Karpas-422 (cell line): ENCODE measurements at places on chromosomes 11 and 22. TPM values are rescaled to one million over a fixed set of nuclear protein-coding genes. Genes with fewer than 3 reads are reported as not detected.

SLC25A18 gene
- total RNA-seq = not detected in 2 replicates

GRCh38 chr22:44697423-44698141 lies 4.4 kb upstream of the PRR5 start:
- peak; percentile 89 for DNase-seq
- H3K27me3 ChIP-seq = no peaks in the 10 kb centered on the region
- no peak overlapping the region for H3K4me3 ChIP-seq
- no peaks in the 10 kb centered on the region for H3K4me1 ChIP-seq
- no peak overlapping the region for H3K27ac ChIP-seq

DNA sequence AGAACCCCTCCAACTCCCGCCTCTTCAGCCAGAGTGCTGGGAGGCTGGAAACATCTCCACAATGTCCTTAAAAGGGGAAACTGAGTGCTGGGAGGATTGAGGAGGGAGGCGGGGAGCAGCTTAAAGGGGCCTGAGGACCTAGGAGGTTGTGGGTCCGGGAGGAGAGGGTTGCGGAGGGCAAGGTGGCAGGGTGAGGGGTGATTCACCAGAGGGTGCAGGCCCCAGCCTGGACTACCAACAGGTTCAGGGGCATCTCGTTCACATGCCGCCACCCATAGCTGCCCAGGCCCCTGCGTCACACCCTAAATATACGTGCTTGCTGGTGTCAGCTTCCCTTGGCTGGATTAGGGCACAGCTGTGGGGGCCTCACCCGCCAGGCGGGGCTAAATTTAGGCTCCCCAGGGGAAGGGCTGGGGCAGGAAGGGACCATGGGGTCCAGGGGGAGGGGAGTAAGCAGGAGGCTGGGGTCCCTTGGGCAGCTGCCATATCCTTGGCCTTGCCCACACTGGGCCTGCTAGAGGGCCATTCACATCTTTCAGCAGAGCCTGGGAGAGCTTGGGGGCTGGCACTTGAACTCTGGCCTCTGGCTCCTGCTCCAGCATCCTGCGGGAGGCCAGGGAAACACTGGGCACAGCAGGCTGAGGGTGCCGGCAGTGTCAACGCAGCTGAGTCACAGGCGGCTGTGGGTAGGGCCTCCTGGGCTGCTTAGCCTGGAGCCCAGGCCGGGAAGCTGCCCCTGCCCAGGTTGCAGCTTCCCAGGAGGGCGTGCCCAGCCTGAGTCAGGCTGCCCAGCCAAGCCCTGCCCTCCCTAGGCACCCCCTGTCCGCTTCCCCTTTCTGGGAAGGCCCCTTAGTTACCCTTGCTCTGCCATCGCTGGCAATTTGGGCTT lies 1.3 kb downstream of the EHBP1L1 start:
- H3K27ac ChIP-seq = peak overlapping the region; percentile 91
- no peaks in the 10 kb centered on the region for H3K36me3 ChIP-seq
- H3K27me3 ChIP-seq = no peaks in the 10 kb centered on the region

GRCh38 chr11:67996051-67996450 lies 7.8 kb downstream of the UNC93B1 start:
- no peaks in the 10 kb centered on the region for H3K27me3 ChIP-seq
- no peaks in the 10 kb centered on the region for H3K4me1 ChIP-seq
- H3K27ac ChIP-seq = no peak overlapping the region
- peaks cover 6% of the 10 kb centered on the region for H3K36me3 ChIP-seq
- H3K4me3 ChIP-seq = no peak overlapping the region

DNA sequence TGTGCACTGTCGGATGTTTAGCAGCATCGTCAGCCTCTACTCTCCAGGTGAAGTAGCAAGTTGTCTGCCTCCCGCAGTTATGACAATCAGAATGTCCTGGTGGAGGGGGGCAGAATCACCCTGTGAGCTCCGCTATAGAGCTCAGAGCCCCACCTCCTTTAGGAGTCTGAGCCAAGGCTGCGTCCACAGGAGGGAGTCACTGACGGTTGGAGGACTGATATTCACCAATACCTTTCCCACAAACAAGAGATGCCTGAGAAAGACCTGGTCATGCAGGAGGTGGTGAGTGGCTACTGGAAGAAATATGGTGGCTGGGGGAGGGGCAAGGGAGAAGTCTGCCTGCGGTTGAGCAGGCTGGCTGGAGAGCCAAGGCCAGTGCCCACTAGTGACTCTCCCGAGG lies 41.7 kb upstream of the ADA2 start:
- H3K36me3 ChIP-seq = no peaks in the 10 kb centered on the region
- H3K4me3 ChIP-seq = no peak overlapping the region
- H3K4me1 ChIP-seq = peaks cover 13% of the 10 kb centered on the region
- no peaks in the 10 kb centered on the region for H3K27me3 ChIP-seq

GRCh38 chr22:42142771-42143461 lies 12.3 kb upstream of the CYP2D6 start:
- no peaks in the 10 kb centered on the region; the same call in 1 of the 2 replicates for H3K36me3 ChIP-seq
- no peaks in the 10 kb centered on the region for H3K27me3 ChIP-seq
- DNase-seq = no peak
- H3K4me1 ChIP-seq = no peaks in the 10 kb centered on the region

- DNase-seq = peak; percentile 71
- no peaks in the 10 kb centered on the region for H3K36me3 ChIP-seq
- H3K27ac ChIP-seq = no peak overlapping the region
- no peak overlapping the region for H3K4me3 ChIP-seq
- no peaks in the 10 kb centered on the region for H3K4me1 ChIP-seq
- H3K27me3 ChIP-seq = no peaks in the 10 kb centered on the region
These were observed 74.6 kb upstream of the SUSD2 start for GRCh38 chr22:24106385-24107381.

GRCh38 chr11:118370774-118371173 lies 11.4 kb downstream of the UBE4A start:
- H3K36me3 ChIP-seq = peaks cover 6% of the 10 kb centered on the region
- no peaks in the 10 kb centered on the region for H3K4me1 ChIP-seq
- no peak for DNase-seq

DNA sequence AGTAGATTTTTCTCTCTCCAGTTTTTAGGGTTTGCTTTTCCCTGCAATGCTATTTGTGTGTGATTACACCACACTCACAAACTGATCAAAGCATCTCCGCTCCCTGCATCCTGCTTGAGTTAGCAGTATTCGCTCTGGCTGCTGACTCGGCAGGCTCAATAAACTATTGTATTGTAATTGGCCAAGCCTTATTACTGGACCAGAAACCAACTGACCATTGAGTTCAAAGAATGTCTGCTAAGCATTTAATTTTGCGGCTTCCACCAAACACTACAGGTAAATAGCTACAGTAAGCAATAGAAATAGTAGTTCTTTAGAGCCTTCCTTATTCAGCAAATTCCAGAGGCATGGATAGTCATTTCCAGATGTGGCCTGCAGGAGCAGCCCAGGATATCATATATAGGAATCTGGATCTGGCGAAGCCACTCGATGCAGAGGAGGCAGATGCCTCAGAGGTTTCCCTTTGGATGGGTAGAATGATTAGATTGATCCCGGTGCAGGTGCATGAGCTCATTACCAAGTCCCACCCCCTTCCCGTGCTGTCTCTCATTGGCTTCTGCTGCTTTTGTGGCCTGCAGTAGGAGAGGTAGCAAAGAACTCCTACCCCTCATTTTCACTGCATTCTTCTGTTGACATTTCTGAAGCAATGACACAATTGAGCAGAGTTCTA lies 77.3 kb downstream of the COMMD9 start:
- H3K27me3 ChIP-seq = no peaks in the 10 kb centered on the region
- H3K4me1 ChIP-seq = peaks cover 18% of the 10 kb centered on the region
- no peak overlapping the region for H3K4me3 ChIP-seq
- H3K27ac ChIP-seq = no peak overlapping the region
- DNase-seq = no peak

DNA sequence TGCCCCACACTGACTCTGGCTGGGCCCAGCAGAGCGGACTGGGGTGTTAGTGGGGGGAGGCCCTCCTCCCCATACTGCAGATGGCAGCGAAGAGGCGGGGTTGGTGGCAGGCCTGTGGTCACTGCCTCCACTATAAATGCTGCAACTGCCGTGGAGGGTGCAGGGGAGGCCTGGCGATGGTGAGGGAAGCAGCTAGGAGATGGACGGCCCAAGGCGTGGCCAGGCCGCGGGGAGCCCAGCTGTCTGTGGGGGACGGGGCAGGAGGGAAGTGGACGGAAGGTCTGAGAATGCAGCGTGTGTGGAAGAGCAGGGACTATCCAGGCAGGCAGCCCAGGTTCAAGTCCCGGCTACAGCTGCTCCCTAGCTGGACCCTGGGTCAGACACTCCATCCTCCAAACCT lies 18.3 kb downstream of the DNAL4 start:
- H3K27me3 ChIP-seq = no peaks in the 10 kb centered on the region
- no peak overlapping the region for H3K4me3 ChIP-seq
- no peaks in the 10 kb centered on the region for H3K36me3 ChIP-seq
